Ascending aorta (tissue), 2 donors: ENCODE measurements at places on chromosomes 3 and 15. TPM values are rescaled to one million over a fixed set of nuclear protein-coding genes. Genes with fewer than 3 reads are reported as not detected.

The RTP3 gene
- not detected for total RNA-seq

The CTXN2 gene
- not detected for total RNA-seq

The CPN2 gene
- not detected for total RNA-seq

The ISLR gene
- total RNA-seq, result 211 TPM

The KY gene
- total RNA-seq, result 0.43 TPM

The P4HTM gene
- 71.9 TPM for total RNA-seq

The MLF1 gene
- total RNA-seq, result 3.3 TPM

The CPEB1 gene
- total RNA-seq, result 2.4 TPM

The EIF3J gene
- 22.8 TPM for total RNA-seq

The COLQ gene
- total RNA-seq, result 4.6 TPM

The MNS1 gene
- 0.43 TPM for total RNA-seq

The SELENOS gene
- 32.0 TPM for total RNA-seq

The KBTBD12 gene
- 3.5 TPM for total RNA-seq

The WNT5A gene
- total RNA-seq, result 11.3 TPM

The CCDC66 gene
- 11.4 TPM for total RNA-seq

The AGTR1 gene
- total RNA-seq, result 20.0 TPM

The ALDH1L1 gene
- total RNA-seq, result 36.1 TPM

The SERINC4 gene
- not detected for total RNA-seq

The CCNB2 gene
- total RNA-seq, result not detected

The EPHB3 gene
- 1.2 TPM for total RNA-seq

The SNX22 gene
- total RNA-seq, result 0.53 TPM

The IGDCC3 gene
- not detected for total RNA-seq

The GHSR gene
- total RNA-seq, result not detected

The NR1I2 gene
- total RNA-seq, result not detected

The HGD gene
- total RNA-seq, result 19.2 TPM

The APBA2 gene
- total RNA-seq, result 2.4 TPM

The NOP10 gene
- 212 TPM for total RNA-seq

The TMOD2 gene
- 7.0 TPM for total RNA-seq

The OXTR gene
- 150 TPM for total RNA-seq

The CD86 gene
- total RNA-seq, result not detected

The LRRC3B gene
- total RNA-seq, result not detected

The IL17RB gene
- not detected for total RNA-seq

The PCSK6 gene
- 3.9 TPM for total RNA-seq

The LRTM1 gene
- total RNA-seq, result not detected

The PGBD4 gene
- 3.5 TPM for total RNA-seq

The C3orf20 gene
- not detected for total RNA-seq

The SEC61A1 gene
- total RNA-seq, result 193 TPM

The GRAMD1C gene
- total RNA-seq, result 0.21 TPM

The HESX1 gene
- total RNA-seq, result not detected

The PRR20G gene
- total RNA-seq, result not detected

The CISH gene
- 6.1 TPM for total RNA-seq

The SPINK8 gene
- not detected for total RNA-seq

The ULK3 gene
- total RNA-seq, result 54.0 TPM

The AGBL1 gene
- not detected for total RNA-seq

The OR5H2 gene
- not detected for total RNA-seq

The C3orf52 gene
- total RNA-seq, result 0.32 TPM

The PCLAF gene
- total RNA-seq, result not detected
